Progenitor cell of endocrine pancreas (in vitro differentiated cells): ENCODE measurements at places on chromosomes 7 and 10.

- DNase-seq = no peak
Measured at GRCh38 chr7:37488163-37488764, 39.6 kb upstream of the ELMO1 start.

- DNase-seq = no peak
Measured at GRCh38 chr10:34651416-34652195, 163.5 kb downstream of the PARD3 start.

DNA sequence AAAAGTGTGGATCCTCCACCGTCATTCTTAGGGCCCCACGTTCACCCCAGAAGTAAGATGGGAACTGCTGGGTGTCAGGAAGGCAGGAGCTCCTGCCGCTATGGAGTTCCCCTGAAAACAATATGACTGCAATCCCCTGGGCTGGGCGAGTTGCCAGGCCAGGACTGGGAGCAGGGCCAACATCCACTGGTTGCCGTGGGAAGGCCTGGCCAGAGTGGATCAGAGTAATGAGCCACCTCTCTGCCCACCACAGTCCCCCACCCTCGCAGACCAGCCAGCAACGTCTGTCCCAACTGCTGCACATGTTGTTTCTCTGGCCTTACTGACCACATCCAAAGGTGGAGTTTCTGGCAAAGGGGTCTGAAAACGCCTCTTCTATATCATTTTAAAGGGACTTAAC lies 86.6 kb downstream of the STRA8 start:
- DNase-seq = no peak

- no peak for DNase-seq
Measured at GRCh38 chr7:123538189-123538714, 3.9 kb upstream of the IQUB start.

DNA sequence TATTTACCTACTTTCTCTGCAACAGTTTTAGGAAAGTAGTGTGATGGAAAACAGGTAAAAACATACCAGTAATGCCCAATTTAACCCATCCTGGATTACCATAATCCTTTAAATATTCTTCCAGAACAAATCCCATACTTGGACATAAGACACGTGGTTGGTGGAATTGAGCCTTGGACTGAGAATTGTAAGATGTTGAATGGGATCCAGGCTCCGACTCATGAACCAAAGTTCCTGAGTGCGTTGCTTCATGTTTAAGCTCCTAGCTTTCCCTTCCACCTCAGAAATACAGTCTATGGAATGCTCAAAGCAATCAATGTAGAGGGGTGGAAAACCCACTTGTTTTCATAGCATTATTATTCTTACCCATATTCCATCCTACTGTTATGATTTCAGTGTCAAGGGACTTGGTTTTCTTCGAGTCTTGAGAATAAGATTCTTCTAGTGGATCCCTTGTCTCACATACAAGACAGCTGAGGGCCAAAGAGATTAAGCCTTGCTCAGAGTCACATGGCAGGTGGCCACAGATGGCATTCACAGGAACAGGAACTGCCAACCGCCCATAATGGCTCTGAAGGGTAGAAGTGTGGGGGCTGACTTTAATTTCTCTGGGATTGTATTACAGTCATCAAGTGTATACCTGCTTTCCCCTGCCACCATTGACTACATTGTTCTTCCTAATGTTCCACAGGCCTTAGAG lies 171.2 kb downstream of the GFRA1 start:
- DNase-seq = no peak

- DNase-seq = no peak
Measured at GRCh38 chr10:127577376-127578258, 28.5 kb downstream of the NPS start.

DNA sequence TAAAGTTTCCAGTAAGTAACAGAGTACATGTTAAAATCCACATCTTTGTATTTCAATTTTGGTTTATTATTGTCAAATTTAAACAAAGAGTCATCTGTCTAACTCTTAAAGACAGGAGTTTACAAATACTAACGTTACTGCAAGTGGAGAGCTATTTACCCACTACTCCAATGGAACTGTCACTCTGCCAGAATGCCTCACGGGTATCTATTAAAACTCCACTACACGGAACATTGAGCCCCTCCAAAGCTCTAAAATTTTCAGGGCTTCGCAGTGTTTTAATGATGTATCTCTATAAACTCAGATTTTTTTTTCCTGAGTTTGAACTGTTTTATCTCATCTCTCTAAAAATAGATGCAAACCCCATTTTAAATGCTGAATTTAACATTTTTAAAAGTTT lies 388.7 kb upstream of the SEMA3A start:
- DNase-seq = no peak

DNA sequence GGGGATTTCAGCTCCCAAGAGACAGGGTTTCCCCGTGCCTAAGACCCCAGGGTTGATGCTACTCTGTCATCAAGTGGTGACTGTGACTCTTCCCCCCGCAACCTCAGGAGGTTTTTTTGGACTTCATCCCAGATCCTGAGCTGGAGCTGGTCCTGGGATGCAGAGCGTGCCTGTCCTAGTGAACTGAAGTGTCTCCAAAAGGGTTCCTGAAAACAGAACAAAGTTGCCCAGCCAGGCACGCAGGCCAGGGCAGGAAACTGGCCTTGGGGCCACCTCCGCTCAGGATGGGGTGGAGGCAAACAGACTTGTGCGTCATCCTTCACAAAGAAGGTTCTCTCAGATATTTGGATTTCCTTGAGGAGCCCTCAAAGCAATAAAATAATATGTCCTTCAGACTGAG lies 118.9 kb downstream of the ITIH5 start:
- DNase-seq = no peak

DNA sequence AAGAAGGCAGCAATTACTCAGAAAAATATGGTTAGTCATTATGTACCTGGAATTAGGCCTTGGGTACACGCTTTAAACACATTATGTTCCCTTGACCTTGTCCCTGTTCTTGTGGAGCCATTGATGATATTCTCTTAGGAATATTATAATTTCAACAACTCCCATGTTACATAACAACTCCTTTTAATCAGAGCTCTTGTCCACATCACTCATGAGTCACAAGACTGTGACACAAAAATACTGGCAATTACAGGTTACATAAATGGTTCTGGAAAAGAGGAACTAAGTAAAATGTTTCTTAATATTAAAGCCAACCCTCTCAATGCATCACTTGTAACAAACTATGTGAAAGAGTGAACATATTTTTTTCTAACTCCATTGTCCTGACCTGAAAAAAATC lies 143.8 kb upstream of the PCLO start:
- DNase-seq = no peak

- DNase-seq = no peak
Measured at GRCh38 chr10:110510086-110510485, 12.4 kb downstream of the DUSP5 start.

DNA sequence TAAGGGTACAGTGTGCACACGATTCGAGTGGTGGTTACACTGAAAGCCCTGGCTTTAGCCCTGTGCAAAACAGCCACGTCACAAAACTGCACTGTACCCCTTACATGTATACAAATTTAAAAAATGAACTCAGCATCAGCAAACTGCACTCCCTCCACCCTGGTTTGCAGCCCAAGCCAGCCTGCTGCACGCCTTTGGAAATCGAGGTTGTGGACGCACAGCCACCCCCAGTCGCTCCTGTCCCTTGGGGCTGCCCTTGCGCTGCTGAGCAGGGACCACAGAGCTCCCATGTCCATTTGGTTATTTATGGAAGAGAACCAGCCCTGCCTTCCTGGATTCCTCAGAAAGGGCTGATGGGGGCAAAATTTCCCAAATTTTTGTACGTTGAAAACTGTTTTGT lies 98.8 kb downstream of the INPP5A start:
- DNase-seq = no peak

- no peak for DNase-seq
Measured at GRCh38 chr7:102454468-102454867, 10.2 kb downstream of the ALKBH4 start.

DNA sequence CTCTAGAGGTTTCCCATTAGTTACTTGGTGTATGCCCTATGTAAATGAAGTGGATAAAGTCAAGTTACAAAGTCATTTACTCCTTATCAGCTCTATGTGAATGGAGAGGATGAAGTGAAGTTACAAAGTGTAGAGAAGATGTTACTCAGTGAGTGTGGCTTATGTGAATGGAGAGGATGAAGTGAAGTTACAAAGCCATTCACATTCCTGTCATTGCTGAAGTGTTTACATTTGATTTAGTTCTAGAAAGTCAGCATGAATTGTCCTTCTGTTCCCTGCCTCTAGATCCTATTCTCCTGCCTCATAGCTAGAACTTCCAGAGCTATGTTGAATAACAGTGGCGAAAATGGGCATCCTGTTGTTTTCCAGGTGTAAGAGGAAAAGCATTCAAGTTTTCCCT lies 880.1 kb downstream of the DNAJB9 start:
- no peak for DNase-seq

- DNase-seq = no peak
Measured at GRCh38 chr7:74097937-74098614, 14.5 kb downstream of the LIMK1 start.

DNA sequence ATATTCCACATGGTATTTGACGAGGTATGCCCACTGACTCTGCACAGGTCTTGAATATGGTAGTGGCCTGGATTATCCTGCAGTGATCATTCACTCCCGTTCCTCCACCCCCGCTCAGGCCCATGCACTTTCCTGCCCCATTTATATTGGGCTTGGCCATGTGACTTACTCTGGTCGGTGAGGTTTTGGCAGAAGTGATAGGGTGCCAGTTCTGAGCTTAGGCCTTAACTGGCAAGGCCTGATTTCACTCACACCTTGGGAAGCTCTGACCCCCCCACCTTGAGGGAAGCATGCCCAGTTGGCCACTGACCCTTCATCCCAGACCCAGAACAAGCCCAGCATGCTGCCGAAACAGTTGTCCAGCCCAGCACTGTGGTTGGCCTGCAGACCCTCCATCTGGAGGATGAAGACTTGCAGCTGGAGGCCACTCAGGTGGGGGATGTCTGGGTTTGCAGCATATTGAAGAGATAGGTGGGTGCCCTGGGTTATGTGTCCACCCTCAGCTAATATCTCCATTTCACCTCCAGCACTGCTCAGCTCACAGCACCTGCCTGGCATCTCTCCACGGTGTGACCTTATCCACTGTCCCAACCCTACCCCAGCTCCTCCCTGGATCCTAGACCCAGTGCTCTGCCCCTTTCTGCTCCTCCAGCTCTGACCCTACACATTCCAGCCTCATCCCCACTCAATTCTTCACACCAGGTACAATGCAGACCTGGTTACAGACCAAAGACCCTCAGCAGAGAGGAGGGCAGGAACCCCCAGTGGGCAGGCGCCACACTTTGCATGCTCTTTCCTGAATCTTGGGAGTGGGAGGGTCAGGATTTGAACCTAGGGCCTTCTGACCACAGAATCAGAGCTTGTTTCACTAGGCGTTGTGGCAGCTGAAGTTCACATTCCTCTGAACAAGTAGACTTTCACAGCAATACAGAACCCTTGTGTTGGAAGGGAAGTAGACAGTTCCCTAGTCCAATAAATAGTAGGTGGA lies 138.1 kb upstream of the CHST15 start:
- no peak for DNase-seq

GRCh38 chr7:149855361-149856305 lies 17.5 kb downstream of the ZNF862 start:
- DNase-seq = no peak

- DNase-seq = no peak
Measured at GRCh38 chr7:132520591-132521280, 55.5 kb downstream of the PLXNA4 start.

DNA sequence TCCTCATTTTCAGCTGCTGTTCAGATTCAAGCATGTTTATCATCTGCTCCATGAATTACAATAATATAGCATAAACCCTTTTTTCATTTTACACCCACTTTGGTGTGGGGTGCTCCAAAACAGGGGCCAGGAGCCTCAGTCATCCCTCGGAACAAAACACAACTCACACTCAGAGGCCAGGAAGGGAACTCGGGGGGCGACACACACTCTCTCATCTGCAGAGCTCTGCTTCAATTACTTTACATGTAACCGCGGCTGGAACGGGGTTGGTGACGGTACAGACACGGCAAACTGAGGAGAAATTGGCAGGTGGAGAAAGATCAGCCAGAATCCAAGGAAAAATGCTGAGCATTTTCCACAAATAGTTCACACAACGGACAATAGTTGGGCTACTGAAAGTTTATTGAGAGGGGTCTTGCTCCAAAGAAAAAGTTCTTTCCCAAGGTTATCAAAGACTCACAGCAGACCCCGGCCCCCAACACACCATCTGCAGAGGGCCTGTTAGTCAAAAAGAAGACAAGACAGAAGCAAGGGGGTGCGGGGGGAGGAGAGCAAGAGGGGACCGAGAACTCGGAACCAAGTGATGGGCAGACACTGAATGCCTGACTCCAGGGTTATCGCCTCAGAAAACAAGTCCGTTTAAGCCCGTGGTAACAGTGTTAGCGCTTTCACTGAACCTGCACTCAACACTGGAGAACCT lies 20.5 kb downstream of the DIP2C start:
- peak; percentile 6 for DNase-seq

DNA sequence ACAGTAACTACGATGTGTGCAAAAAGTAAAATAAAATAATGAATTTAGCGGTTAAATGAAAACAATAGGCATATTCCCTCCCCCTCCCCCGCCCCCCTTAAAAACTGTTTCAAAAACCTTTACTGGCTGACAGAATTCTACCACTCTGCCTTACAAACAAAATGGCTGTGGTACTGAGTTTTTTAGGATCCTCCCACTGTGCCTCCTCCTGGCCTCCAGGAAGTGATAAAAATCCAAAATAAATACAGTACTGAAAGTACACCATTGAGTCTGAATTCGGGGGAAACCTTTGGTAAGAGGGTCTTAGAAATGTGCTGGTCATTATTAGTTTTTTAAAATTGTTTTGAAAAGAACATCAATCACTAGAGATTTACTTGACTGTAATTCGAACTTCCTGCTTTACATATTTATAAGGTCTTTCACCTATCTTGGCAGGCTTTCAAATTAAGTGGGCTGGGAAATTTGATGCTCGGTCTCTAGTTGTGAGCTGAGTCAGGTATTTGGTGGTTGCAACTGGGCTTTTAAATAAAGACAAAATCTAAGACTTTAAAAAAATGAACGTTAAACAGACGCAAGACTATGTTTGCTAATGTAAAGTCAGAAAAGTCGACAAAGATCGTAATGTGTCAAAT lies 32.5 kb upstream of the EPC1 start:
- DNase-seq = no peak

GRCh38 chr10:49559476-49559875 lies 20.6 kb upstream of the ERCC6 start:
- no peak for DNase-seq

GRCh38 chr7:45451342-45452035 lies 122.7 kb upstream of the ADCY1 start:
- no peak for DNase-seq
